Right renal pelvis (tissue), 4 donors: ENCODE measurements at places on chromosomes 3 and 15. TPM values are rescaled to one million over a fixed set of nuclear protein-coding genes. Genes with fewer than 3 reads are reported as not detected.

Gene PLSCR5
- polyA plus RNA-seq: not detected

Gene CYP8B1
- polyA plus RNA-seq: 0.79 TPM

Gene WNT7A
- polyA plus RNA-seq: not detected

Gene GASK1A
- 4.6 TPM for polyA plus RNA-seq

Gene SUSD5
- polyA plus RNA-seq: 5.6 TPM

Gene SCG3
- polyA plus RNA-seq: not detected

Gene MESP1
- 0.72 TPM for polyA plus RNA-seq

Gene CACNA1D
- 8.8 TPM for polyA plus RNA-seq

Gene ANKRD63
- polyA plus RNA-seq: not detected

Gene CYP19A1
- not detected for polyA plus RNA-seq

Gene BMF
- 42.4 TPM for polyA plus RNA-seq

Gene DPPA2
- polyA plus RNA-seq: 0.89 TPM

Gene C3orf20
- polyA plus RNA-seq: 0.09 TPM

Gene SLC9C1
- polyA plus RNA-seq: 0.73 TPM

Gene GLDN
- polyA plus RNA-seq: 0.91 TPM

GRCh38 chr3:8183627-8184026, 318.0 kb upstream of the LMCD1 start:
- no peak for DNase-seq

GRCh38 chr3:4552811-4553210, 59.7 kb downstream of the ITPR1 start:
- no peak for DNase-seq

GRCh38 chr3:73461547-73461946, 163.2 kb downstream of the PDZRN3 start:
- DNase-seq: peak; percentile 51

DNA sequence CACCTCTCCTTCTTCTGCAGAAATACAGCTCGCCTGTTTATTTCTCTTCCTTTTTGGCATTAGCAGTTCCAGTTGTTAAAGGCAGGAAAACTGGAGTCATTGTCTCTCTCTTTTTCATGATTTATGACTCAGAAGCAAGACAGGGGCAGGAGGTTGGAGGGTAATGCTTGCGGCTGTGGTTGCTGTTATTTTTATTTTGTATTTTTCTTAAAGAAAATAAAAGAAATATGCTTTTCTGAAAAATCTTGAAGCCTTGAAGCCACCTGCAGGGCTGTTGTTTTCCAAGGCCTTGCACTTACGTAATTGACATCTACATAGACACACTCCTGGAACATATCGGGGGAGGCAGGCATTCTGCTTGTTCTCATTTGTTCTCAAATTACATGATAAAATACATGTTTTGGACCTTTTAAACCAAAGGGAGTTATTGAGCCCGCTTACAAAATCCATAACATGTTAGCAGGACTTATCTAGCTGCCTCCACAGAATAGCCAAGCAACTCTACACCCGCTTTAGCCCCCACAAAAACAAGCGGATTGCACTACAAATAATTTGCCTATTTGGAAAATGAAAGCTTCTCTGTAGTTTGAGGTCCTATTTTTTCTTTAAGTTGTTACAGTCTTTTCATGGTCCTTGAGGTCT, 1004.6 kb upstream of the NR2F2 start:
- no peak for DNase-seq

GRCh38 chr3:79140708-79141107, 627.1 kb downstream of the ROBO1 start:
- no peak for DNase-seq

DNA sequence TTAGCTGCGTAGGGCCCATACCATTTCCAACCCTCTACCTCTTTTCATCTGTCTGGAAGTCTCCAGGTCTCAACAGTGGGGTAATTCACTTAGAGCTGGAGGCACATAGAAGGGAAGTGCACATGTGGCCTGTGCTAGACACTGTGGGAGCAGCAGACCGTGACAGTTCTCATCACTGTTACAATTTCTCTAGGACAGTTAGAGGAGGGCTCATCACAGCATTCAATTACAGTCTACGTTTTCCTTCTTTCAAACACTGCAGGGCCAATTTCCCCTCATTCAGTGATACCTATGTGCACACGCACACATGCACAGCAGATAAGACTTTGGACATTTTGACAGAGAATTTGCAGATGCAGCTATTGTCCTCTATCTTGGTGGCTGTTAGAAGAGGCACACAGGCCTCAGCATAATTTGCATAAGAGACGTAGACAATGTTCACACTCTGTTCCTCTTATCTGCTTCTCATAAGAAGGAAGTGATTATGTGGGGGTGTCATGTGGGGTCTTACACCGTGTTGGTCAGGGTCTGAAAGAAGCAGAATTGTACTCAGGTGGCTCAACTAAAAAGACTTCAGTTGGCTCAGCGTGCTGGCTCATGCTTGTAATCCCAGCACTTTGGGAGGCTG, 12.6 kb upstream of the HRG start:
- no peak for DNase-seq

DNA sequence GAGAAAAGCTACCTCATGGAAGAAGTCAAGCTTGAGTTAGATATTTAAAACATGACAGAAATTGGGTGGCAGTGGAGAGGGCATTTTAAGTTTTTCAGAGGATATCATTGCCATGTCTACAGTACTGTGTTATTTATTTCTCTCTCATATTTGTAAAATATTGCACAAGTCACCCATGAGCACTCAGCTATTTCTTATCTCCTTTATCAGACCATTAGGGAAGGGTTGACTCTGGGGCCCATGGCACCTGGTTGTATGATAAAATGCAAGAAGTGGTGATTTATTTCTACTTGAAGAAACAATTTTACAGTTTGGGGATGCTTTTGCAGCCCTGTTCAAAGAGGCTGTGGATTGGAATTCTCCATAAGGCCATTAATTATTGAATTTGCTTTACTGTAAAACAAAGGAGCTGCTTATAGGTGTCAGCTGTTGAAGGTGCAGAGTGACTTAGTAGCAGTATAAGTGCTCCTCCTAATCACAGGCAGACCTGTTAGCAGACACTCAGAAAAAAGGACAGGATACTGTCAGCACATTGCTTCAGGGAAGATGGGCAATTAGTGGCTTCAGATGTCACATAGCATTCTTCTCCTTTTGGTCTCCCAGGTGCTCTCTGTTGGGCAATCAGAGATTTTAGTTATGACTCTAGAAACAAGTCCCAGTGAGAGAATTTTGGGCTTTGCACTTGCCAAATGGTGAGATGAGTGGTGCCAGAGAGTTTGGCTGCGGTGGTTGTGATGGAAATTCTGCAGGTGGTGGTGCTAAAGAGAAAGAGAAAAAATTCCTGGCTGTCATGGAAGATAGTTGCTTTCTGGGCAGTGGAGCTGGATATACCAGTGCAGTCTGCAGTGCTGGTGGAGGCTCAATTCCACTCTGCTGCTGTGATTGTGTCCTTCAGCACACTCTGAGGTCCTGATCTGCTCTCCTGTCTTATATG, 129.7 kb upstream of the ROPN1 start:
- DNase-seq: no peak

GRCh38 chr15:50117431-50118027, 1.5 kb downstream of the ATP8B4 start:
- no peak for DNase-seq

DNA sequence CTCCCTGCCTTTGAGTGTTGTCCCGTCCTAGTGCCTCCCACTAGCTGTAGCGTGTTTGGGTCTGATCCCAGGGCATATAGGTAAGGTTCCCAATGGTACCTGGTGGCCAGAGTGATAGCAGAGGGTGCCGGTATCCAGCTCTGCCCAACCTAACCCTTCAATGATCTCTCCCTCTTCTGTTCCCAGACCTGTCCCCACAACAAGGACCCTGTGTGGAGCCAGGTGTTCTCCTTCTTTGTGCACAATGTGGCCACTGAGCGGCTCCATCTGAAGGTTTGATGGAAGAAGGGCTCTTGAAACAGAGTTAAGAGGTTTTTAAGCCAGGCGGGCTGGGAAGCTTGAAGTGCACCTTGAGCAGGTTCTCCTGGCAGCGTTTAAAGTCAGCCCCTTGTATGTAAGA, 35.5 kb downstream of the ESYT3 start:
- no peak for DNase-seq

- DNase-seq: no peak
Observed at GRCh38 chr3:127329631-127330285, 41.9 kb upstream of the PRR20G start.

DNA sequence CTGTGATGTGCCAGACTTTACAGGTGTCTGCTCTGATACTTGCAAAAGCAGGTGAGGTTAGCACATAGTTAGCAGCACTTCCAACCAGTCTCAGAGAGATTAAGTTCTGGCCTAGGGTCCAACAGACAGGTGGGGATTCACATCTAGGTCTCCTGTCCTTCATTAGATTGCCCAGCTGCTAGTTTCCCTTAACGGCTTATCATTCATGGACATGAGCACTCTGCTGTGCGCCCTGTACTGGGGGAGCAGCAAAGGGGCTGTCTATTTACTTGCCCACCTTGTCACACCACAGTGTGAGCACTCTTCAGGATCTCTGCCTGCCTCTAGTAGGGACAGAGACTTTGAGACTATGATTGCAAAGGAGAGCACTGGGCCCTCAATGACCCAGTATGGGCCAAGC, 8.7 kb downstream of the SPSB4 start:
- DNase-seq: no peak

GRCh38 chr3:117097351-117097750, 387.8 kb downstream of the TUSC7 start:
- no peak for DNase-seq

DNA sequence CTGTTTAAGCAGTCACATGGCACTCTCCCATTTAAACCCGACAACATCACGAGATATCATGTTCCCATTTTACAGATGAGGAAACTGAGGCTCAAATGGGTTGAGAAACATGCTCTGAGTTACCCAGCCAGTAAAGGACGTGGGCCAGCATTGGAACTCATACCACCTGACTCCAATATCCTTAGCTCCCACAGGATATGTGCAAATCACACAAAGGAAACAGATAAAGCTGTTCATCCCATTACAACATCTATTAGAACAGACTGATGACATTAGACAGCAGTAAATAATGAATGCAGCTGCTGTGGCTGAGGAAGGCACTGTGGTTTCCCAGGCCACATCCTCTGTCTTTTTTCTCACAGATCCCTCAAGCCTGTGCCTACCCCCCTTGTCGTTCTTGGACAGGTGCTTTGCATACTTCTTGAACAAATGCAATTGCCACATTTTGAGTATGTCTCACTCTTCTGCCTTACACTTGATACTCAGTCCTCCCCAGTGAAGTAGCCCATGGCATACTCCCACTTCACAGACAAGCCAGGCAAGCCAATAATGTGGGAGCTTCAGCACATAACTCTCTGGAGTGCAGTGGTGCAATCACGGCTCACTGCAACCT, 17.7 kb downstream of the FRMD4B start:
- DNase-seq: no peak

GRCh38 chr3:128416578-128417211, 50.0 kb downstream of the DNAJB8 start:
- no peak for DNase-seq

DNA sequence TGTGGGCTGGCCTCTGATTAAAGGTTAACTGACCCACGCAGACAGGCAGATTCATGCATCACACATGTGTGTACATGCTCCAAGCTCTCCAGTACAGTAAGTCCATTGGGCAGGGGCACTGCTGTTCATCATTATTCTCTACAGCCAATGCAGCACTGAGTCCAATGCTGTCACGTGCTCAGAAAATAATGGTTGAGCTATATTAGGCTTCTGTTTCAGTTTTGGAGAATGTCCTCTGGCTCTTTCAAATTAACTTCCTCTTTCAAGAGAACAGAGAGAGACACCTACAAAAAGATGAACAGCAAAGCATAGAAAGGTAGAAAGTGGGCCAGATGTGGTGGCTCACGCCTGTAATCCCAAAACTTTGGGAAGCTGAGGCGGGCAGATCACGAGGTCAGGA, 202.6 kb downstream of the MEX3B start:
- no peak for DNase-seq

GRCh38 chr3:24494618-24495325, at the start of gene THRB:
Gene THRB, minus strand, starts transcription at chr3:24494850.
- DNase-seq: no peak

- no peak for DNase-seq
Observed at GRCh38 chr3:119161240-119161639, 12.2 kb upstream of the UPK1B start.

DNA sequence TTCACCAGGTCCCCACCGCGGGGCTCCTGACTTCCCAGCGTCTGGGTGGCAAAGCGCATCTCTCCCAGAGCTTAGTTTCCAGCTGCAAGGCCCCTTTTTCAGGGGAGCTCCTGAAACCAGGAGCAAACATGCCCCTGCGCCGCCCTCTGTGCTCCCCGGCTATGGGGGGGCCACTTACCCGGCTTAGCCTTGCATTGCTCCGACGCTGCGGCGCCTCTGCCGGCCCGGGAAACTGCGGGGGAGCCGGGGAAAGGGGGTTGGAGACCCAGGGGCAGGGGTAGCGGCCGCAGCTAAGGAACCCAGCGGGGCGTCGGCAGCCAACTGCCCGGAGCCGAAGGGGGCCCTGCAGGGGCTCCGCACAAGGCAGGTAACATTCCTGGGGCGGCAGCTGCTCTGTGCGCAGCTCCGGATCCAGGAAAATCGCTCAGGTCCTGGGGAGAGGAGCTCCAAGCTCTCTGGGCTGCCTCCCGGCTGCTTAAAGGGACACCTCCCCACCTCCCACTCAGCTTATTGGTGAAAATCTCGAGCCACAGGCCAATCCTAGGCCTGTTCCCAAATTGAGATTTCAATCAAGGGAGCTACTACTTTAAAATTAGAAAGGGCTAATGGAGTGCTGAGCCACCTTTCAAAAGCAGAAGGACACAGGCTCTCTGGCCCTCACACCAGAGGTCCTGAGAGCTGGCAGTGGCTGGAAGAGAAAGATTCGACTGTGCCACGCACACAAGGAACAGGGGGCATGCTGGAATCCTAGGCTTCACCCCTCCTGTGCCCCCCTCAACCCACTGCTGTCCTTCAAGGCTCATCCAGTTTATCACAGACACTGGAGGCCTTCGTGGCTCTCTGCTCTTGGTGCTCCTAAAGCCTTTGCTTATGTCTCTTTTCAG, 42.7 kb upstream of the PRICKLE2 start:
- DNase-seq: no peak

GRCh38 chr3:117303443-117303842, 593.9 kb downstream of the TUSC7 start:
- DNase-seq: no peak

DNA sequence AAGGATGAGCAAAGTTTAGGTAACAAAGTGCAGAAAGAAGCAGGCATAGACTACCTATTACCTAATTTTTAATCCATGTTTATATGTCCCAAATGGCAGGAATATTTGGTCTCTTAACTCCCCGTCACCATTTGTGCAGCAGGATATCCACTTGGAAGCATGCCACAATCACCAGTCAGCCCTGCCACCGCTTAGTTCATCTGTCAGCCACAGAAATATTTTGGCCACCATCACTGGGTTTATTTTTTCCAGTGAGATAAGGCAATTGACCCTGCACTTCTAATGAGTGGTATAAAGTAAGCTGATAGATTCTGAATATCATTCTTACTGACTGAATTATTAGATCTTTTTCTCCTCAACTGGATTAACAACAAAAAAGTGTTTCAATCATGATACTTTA, 152.9 kb upstream of the SOX2 start:
- no peak for DNase-seq

GRCh38 chr3:128971421-128972100, 22.3 kb downstream of the CFAP92 start:
- DNase-seq: no peak

DNA sequence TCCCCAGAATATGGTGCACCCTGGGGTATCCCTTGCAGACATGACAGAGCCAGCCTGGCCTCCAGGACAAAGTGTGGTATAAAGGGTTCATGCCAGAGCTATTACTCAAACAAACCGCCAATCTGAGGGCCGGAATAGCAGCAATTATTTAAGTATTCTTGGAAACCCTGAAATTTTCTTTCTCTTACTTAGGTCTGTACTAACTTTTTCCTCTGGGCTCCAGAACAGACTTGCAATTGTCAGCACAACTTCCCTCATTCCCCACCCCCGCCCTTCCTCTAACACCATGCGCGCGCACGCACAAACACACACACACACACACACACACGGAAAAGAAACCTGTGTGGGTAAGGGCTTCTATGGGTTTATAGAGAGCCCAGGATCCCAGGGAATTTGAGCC, 56.3 kb downstream of the ISG20 start:
- no peak for DNase-seq
